ENCODE measurements at places on chromosomes 3 and 15.
A peak's percentile ranks its signal among the peaks of the same experiment; 100 is the strongest.

DNA sequence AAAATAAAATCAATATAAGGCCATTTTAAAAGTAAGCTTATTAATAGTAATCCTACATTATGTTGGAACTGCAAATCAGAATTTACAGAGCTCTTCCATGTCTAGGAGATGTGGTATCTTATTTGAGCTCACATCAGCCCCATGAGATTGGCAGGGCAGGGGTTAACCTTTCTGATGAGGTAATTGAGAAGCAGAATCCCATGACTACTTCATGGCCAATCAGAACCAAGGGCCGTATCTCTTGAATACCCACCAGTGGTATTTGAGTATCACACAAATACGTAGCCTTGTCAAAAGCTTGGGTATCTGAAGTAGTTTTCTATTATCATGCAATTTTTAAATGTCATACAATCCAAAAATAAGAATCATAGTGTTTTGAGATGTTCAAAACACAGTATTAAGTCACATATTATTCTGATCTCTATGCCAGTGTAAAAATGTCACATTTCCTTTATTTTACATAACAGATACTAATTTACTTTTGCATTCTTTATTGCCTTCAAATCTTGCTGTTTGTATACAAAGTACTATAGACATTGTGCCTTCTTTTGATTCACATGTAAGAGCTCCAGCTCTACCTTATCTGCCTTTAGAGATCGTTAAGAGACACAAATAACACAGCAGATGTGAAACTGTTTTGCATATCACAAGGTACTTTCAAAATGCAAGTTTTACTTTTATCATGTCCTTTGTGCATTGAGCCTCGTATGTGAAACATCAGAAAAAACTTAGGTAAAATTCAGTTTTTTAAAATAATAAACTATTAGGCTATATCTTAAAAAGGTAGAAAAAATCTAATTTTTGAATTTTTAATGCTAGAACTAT, 251.7 kb upstream of the GOLGA6L4 start:
- DNase-seq: no peak

- no peak for DNase-seq
Observed at GRCh38 chr3:128851601-128852000, 27.8 kb upstream of the ACAD9 start.

DNA sequence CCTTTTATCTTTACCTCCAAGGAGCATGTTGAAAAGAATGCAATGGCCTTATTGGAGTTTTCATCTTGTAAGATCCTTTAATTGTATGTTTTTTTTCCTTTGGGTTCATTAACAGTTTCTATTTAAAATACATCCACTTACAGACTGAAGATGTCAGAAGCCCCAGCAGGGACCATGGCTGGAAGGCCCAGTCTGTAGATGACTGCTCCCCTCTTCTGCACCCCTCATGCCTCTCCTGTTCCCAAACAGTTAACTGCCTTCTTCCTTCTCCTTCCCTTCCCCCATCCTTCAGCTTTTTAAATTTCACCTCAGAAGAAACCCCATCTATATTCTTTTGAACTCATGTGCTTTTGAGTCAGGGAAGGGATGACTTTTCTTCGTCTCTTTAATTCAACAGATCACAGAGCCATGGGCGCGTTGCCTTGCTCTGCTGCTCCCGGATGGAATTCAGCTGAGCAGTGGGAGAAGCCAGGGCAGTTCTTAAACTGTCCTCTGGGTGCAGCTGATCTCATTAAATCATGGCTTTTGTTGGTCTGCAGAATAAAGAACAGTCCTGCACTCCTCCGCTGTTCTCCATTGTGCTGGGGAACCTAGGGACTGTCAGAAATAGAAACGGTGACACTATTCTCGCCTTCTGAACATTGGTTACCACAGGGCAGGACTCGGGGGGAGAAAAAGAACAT, 71.5 kb upstream of the EIF1B start:
- no peak for DNase-seq

DNA sequence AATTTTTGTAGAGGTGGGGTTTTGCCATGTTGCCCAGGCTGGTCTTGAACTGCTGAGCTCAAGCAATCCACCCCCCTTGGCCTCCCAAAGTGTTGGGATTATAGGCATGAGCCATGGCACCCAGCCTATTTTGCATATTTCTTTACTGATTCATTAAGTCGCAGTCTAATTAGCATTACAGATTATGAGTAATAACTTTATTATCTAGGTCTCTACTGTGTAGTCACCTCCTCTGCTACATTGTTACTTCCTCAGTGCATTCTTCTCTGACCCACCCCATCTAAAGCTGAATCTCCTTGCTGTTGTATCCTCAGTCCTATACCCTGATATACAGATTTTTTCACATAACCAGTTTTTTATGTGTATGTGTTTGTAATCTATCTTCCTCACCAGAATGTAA, 61.7 kb downstream of the TFDP2 start:
- DNase-seq: peak; percentile 2

GRCh38 chr3:132730891-132731580, 8.8 kb upstream of the NPHP3 start:
- DNase-seq: no peak

DNA sequence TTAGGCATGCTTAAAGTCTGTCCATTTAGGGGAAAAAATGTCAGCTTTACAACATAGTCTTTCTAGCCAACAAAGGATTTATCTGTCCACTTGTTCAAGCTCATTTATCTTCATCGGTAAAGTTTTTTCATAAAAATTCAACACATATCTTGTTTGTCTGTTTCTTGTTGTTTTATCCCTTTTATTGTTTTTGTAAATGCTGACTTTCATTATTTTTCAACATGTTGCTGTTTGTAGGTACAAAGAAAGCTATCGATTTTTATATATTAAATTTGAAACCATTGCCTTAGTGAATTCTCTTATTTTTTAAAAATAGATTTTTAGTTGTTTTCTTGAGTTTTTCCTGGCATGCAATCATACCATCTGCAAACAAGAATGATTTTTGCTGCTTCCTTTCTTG, 185.8 kb downstream of the NSMCE3 start:
- no peak for DNase-seq

DNA sequence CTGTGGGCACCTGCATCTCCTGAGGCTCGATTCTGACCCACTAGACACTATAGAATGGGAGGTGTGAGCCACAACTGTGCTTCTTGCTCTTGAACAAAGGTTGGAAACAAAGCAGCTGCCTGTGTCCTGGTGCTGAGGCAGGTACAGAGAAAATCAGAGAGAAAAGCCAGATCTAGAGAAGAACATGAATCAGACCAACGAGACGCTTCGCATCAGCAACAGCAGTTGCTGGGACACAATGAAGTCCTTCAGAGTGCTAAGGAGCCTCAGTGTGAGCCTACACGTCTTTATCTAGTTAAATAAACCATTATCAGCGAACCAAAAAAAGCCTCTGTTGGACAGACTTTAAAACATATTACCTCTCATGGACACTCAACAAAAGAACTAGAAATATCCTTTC, 86.3 kb upstream of the MEX3B start:
- DNase-seq: no peak

GRCh38 chr3:55434789-55435188, 52.3 kb downstream of the WNT5A start:
- DNase-seq: no peak
